Nucleus accumbens (tissue), 56 donors: ENCODE measurements at places on chromosomes 16 and 17.

GRCh38 chr17:41614098-41614497 lies 1.5 kb upstream of the KRT16 start:
- no peak for DNase-seq

GRCh38 chr17:33091271-33091670 lies 99.6 kb downstream of the SPACA3 start:
- DNase-seq, result no peak

- no peak for DNase-seq
Measured at GRCh38 chr16:89864527-89864820, 8.9 kb upstream of the TCF25 start.

- DNase-seq, result no peak
Measured at GRCh38 chr16:1790611-1791255, 2.8 kb downstream of the IGFALS start.

DNA sequence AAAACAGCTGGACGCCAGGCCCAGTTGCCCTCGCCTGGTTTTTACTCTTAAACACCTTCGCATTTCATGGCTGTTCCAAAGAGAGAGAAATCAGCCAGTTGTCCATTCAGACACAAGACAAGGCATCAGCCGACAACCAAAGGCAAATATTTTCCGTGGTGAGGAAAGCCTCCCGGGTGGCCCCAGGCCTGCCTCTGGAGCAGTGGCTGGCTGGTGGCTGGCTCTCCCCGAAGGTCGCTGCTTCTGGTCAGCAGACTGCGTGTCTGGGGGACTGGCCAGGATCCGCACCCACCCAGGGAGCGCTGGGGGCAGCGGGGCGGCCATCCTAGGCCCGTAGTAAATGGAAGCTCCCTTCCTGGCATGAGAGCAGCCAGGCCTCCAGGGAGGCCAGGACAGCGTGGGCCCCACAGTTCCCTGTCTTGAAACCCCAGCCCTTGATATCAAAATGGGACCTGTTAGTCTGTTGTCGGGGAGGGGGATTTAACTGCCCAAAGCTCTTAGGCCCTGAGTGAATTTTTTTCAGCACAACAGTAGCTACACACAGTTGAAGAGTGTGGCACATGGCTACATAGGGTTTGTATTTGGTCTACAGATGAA lies 57.7 kb downstream of the SREBF1 start:
- no peak for DNase-seq

- no peak for DNase-seq
Measured at GRCh38 chr17:48868916-48869500, 23.6 kb upstream of the ATP5MC1 start.
